NT2/D1 (cell line): ENCODE measurements at places on chromosomes 11 and 22.

DNA sequence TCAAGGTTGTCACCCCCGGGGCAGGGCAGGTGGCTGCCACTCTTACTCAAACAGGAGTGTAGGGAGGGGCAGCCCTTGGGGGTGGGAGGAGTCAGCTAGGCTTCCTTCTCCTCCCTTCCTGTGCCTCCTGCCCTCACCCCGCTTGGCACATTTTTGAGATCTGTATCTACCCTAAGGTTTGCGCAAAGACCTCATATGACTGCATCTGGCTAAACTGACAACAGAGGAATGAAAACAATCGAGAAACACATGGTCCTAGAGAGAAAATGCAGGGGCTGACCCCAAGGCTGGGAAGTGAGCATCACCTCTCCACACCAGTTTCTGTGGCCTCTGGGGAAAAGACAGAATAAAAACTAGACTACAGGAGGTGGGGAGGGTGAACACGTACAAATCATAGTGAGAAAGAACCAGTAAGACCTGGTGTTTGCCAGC lies 28.1 kb downstream of the IGSF9B start:
- no peak for DNase-seq

GRCh38 chr22:40345815-40346184 lies 500 bp upstream of the ADSL start:
- no peak for DNase-seq

GRCh38 chr22:24117942-24118341 lies 63.3 kb upstream of the SUSD2 start:
- DNase-seq, result peak; percentile 27

DNA sequence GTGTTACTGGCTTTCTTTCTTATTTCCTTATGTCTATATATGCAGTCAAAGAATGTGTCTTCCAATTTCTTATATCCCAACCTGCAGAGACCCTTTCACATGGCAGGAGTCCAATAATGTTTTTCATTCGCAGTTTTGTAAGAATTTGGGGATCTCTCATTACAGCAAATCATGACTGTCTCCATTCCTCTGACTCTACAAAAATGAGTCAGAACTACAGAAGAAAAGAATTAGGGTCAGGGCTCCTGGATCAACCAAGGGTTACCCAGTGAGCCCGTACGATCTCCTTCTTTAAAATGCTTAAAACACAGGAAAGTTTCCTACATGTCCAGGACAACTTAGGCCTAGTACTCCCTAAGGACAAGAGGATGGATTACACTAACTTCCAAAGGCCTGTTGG lies 42.2 kb downstream of the RPUSD4 start:
- no peak for DNase-seq

- DNase-seq, result no peak
Measured at GRCh38 chr11:27192184-27192583, 151.6 kb downstream of the BBOX1 start.

DNA sequence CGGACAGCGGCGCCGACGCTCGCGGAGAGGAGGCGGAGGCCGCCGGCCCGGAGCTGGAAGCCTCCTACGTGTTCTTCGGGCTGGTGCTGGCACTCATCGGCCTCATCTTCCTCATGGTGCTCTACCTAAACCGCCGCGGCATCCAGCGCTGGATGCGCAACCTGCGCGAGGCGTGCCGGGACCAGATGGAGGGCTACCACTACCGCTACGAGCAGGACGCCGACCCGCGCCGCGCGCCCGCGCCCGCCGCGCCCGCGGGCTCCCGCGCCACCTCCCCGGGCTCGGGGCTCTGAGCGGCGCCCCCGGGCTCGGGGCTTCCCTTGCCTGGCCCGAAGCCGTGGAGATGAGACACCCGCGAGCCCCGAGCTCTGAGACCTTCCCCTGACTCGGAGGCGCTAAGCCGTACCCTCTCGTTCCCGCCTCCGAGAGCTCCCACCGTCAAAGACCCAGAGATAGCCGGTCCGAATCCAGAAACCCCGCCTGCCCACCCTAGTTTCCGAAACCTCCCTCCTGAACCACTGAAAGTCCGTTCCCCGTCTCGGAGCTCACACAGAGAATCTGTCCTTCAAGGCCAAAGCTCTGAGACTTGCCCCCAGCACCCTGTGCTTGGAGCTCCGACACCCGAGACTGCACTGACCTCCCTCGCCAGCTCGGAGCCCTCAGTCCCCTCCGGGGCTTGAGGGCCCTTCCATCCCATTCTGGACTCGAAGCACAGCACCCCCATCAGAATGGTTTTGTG lies 1.5 kb downstream of the TPBGL start:
- DNase-seq, result no peak

DNA sequence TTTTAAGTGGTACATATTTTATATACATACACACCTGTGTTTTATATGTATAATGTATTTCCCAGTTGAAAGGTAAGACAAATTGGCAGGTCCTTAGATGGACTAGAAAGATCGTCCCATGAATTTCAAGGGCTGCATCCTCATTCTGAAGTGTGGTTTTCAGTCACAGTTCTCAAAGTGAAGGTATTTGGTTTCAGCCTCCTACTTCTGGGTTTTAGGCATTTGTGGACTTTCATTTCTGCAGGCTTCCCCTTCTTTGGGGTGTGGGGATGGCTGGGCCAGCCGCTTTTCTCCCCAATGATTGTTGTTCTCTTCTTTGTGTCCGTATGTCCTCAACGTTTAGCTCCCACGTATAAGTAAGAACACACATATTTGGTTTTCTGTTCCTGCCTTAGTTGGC lies 10.0 kb downstream of the DCPS start:
- DNase-seq, result no peak

GRCh38 chr22:39284983-39285382 lies 34.4 kb downstream of the RPL3 start:
- no peak for DNase-seq

GRCh38 chr11:118956094-118956846 lies at the start of gene UPK2:
Gene UPK2 (plus strand): TSS chr11:118956298. CDS start chr11:118956351, 53 bp downstream.
- peak; percentile 76 for DNase-seq

GRCh38 chr22:17043521-17043920 lies 35.5 kb upstream of the GAB4 start:
- no peak for DNase-seq

- DNase-seq, result no peak
Measured at GRCh38 chr11:114479331-114479730, 40.1 kb downstream of the REXO2 start.

DNA sequence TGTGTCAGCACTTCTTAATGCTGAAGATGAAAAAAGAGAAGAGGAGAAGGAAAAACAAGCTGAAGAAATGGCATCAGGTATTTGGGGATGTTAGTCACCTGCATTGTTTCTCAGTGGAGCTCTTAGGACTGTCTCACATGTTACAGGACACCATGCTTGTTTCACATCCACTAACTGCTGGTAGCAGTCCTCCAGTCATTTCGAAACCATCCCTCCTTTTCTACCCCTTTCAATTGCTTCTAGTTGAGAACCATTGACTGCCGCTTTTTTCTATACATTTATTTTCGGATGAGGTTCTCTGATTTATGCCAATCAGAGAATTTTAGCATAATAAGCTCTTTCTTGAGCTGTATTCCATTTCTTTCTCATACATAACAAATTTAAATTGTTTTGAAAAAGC lies 21.5 kb downstream of the BIRC2 start:
- DNase-seq, result no peak

GRCh38 chr11:74683279-74683871 lies 47.9 kb downstream of the CHRDL2 start:
- no peak for DNase-seq

DNA sequence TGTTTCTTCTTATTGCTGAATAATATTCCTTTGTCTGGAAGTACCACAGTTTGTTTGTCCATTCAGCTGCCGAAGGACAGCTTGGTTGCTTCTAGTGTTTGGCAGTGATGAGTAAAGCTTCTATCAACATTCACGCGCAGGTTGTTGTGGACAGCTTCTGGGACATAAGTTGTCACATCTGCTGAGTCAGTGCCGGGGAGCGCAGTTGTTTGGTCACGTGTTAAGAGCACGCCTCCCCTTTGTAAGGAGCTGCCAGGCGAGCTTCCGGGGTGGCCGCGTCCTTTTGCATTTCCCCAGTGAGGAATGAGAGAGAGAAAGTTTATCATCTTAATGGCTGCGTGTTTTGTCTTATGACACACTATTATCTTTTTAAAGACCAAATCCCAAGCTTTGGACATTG lies 30.3 kb downstream of the SAMM50 start:
- DNase-seq, result no peak

DNA sequence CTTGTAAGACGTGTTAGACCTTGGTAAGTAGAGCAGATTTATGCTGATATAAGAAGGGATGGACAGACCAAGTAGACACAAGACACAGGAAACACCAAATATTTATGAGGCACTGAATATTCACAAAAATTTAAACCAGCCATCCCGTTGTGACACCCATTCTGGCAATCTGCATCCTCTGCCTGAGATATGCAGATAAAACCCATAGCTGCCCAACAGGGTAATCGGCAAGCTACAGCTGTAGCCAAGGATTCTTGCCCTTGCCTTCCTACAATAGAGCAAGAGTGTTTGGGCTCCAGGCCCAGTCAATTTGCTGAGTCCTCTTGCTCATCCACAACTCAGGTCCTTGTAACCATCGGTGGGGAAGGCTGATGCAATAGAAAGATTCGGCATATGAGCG lies 18.5 kb upstream of the MPZL2 start:
- no peak for DNase-seq

DNA sequence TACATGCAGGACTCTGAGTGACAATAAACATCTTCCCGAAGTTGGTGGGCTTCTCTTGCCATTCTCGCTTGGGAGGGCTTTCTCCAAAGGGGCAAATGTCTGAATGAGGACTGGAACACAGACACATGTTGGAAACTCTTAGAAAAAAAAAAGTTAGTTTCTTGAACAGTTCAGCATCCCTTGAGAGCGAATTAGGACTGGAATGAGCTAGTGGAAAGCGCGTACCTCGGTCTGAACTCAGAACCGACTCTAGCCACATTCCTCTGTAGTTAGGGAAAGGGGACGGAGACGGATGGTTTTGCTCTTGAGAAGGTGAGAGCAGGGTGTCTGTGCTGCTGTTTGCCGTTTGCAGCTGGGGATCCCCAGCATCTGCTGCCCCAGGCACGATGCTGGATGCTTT lies 517.3 kb downstream of the TBC1D22A start:
- DNase-seq, result no peak

GRCh38 chr11:92137747-92138146 lies 86.9 kb upstream of the FAT3 start:
- no peak for DNase-seq

- DNase-seq, result no peak
Measured at GRCh38 chr11:75654314-75654713, 14.5 kb downstream of the MAP6 start.

- no peak for DNase-seq
Measured at GRCh38 chr11:28269586-28269985, 161.4 kb downstream of the METTL15 start.

DNA sequence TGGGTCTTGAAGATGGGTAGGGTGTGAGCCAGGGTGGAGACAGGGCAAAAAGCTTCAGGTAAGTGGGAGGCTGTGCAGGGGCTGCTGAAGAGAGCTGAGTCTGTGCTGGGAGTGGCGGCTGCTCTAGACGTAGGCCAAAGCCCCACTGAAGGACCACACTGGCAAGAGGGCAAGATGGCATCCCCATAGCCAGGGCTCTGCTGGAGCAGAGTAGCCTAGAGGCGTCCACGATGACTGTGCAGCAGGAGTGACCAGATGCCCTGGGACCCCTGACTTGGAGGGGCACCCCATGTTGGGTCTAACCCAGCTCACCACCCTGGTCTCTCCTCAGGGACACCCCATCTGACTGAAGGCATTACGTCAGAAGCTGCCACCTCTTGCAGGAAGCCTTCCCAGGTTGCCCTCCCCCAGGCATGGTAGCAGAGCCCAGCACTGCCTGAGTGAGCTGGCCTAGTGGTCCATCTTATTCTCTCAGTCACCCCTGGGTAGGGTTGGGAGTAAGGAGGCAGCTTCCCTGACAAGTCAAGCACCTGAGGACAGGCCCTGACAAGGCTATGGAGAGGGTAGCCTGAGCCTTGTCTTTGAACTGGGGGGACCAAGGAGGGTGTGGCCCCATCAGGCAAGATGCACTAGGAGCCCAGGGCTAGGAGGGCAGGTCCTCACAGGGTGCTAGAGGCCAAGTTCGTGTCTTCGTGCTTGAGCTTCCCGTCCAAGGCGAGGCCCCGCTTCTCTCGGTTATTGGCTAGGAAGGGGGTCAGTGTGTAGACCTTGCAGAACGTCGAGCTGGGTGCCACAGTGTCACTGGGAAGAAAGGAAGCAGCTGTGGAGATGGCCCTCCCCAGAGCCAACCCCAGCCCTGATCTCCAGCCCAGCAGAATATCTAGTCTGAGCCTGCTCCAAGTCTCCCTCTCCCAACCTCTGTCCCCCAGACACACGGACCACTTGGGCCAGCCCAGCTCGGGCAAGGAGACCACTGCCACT lies 33.1 kb downstream of the TPBGL start:
- no peak for DNase-seq

DNA sequence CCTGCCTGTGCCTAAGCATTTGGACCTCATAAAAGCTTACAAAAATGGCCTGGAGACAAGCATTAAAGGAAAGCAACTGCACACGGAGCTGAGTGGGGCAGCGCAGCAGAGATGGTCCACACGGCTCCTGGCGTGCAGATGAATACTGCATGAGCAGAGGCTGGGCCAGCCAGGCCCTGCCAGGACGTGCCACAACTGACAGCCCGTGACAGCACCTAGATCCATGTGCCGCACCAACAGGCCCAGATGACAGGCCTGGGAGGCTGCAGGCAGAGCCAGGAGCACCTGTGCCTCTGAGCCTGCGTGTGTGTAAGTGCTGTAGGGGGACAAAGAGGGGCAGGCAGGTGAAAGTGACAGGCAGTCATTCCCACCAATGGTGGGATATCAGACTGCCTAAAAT lies 33.4 kb downstream of the MICAL3 start:
- DNase-seq, result no peak

DNA sequence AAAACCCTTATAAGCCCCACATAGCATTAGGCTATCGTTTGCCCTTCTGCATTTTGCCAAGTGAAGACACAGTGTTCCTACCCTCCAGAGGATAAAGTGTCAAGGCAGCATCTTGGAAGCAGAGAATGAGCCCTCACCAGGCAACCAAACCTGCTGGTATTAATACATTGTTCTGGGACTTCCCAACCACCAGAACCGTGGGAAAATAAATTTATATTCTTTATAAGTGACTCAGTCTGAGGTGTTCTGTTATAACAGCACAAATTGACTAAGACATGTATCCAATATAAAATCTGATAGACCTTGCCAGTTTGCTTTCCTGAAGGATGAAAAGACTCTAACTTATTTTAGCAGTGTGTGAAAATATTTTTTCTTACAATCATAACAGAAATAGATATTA lies 792.5 kb upstream of the LRRC4C start:
- DNase-seq, result no peak

GRCh38 chr11:70159627-70160570 lies 43.2 kb upstream of the FADD start:
- DNase-seq, result no peak

GRCh38 chr22:50008151-50009040 lies 4.2 kb downstream of the IL17REL start:
- no peak for DNase-seq

GRCh38 chr11:35914816-35915215 lies 29.0 kb upstream of the LDLRAD3 start:
- DNase-seq, result no peak

- DNase-seq, result no peak
Measured at GRCh38 chr11:68352591-68352990, 40.2 kb downstream of the LRP5 start.

DNA sequence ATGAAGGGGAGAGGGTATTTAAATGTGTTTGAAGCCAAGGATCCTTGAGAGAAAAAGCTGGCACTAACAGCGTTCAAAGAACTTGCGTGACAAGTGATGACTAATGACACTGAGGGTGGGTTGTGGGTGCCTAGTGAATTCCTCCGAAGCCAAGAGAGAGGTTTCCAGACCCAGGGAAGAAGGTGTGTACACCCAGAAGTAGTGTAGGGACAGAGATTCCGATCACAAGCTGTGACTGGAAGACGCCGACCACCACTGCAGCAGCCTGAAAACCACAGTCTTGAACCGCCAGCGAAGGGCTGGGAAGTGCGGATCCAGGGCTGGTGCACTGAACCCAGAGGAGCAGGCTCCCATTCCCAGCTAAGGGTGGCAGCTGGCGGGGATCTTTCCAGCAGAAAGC lies 9.5 kb downstream of the PPARA start:
- DNase-seq, result no peak
